ENCODE measurements at places on chromosomes 3 and 15.

GRCh38 chr15:34591306-34591705 is 7.9 kb upstream of the GOLGA8B start:
- no peak for DNase-seq

- no peak for DNase-seq
Measured at GRCh38 chr15:42348083-42348482, 11.2 kb upstream of the CAPN3 start.

- DNase-seq = no peak
Measured at GRCh38 chr3:32952369-32953077, 1.1 kb downstream of the CCR4 start.

GRCh38 chr3:193897288-193897687 is 238.7 kb upstream of the HES1 start:
- no peak for DNase-seq

GRCh38 chr3:13233487-13234485 is 160.6 kb upstream of the IQSEC1 start:
- no peak for DNase-seq

GRCh38 chr3:56951366-56951765 is 109.1 kb upstream of the SPATA12 start:
- DNase-seq = no peak

DNA sequence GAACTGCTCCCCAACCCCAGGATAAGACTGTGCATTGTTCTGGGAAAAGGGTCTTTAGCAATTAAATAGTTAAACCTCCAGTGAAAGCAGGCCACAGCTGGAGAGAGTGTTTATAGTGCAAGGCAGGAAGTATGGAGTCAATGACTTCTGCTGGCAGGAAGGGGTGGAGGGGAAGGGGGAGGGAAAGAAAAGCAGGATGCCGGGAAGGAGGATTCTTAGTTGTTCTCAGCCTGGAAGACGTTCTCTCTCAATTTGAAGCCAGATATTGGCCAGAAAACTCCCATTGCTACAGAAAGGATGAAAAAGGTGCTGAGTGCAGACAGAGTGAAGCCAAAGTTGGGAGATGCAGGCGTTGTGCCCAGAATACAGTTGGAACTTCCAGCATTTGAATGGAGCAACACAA is 35.7 kb upstream of the ACTL6A start:
- no peak for DNase-seq

DNA sequence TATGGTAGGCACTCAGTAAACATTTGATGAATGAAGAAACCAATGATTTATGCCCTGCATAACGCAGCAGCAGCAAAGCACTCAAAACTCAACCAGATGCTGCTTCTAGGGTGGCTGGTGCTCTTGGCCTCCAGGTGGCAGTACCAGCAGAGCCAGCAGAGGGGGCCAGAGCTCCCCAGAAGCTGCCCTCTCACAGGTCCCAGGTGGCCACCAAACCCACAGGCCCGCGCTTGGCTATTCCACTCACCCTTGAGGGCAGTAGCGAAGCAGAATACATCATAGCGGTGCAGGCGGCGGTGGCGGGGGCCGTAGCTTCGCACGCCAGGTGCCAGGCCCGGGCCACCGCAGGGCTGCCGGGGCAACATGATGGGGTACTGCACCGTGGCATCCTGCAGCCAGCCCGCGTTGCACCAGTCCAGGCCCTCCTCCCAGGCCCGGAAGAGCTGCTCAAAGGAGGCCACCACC is 16.6 kb downstream of the HAPLN3 start:
- no peak for DNase-seq

GRCh38 chr15:85667491-85668424 is 127.0 kb downstream of the KLHL25 start:
- peak; percentile 29 for DNase-seq

DNA sequence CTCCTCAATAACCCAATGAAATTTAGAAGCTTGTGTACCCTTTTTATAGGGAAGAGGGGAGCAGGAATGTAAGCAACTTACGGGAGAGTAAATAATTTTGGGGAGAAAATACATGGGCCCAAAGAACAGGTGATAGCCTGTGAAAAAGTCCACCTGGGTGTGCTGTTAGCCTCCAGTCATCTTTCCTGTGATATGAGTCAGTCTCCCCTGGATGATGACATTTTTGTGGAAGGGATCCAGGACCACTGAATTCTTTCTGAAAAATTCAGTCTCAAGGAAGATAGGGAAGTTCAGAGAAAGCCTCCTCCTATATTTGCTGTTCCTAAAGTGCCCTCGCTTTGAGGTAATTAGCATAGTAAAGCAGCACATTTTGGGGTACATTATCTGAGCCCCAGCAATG is 149.8 kb downstream of the SQOR start:
- no peak for DNase-seq

- no peak for DNase-seq
Measured at GRCh38 chr3:122394173-122394572, 10.2 kb downstream of the FAM162A start.

DNA sequence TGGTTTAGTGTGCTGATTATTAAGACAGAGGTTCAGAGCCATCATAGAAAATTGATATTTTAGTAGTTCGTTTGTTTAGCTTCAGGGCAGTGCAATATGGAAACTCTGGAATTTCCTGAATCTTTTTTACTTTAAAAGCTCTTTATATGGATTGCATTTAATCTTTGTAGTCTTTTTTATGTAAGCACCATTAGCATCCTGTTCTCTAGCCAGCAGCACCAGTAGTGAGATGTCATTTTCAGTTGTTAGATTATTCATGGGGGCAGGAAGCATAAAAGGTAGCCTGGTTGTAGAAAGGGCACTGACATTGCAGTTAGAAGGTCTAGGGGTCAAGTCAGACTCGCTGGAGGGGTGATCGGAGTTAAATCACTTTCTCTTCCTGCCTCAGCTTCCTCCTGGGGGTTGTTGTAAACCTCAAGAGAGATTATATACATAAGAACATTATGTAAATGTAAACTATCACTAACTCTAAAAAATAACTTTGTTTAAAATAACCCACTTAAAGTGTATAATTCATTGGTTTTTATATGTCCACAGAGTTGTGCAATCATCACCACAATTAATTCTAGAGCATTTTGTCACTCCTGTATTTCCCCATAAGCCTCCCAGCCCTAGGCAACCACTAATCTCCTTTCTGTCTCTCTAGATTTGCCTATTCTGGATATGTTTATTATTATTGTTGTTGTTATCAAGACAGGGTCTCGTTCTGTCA is 31.4 kb upstream of the ITPKA start:
- no peak for DNase-seq

DNA sequence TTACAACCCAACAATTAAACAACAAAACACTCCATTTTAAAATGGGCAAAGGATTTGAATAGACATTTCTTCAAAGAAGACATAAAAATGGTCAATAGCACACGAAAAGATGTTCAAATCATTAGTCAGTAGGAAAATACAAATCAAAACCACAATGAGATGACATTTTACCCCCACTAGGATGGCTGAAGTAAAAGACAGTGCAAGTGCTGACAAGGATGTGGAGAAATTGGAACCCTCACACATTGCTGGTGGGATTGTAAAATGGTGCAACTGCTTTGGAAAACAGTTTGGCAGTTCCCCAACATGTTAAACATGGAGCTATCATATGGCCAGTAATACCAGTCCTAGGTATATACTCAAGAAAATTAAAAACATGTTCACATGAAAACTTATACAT is 11.6 kb downstream of the GALNT15 start:
- no peak for DNase-seq

DNA sequence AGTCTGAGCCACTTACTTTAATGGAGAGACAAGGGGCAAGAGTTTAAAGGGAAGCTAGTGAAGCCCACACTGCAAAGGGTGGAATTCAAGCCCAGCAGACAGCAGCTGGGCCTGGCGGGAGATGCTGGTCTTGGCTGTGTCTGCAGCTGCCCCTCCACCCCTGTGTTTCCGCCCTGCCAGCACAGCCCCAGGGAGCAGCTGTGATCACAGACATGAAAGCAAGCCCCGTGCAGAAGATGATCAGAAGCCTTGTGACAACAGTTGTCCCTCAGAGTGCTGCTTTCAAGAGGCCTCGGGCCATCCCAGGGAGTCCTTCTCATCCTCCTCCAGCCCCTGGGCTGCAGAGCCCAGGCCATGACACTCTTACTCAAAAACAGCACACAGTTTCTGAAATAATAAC is 24.1 kb upstream of the SLC6A1 start:
- DNase-seq = no peak

- DNase-seq = no peak
Measured at GRCh38 chr3:194925614-194926013, 239.9 kb downstream of the FAM43A start.

DNA sequence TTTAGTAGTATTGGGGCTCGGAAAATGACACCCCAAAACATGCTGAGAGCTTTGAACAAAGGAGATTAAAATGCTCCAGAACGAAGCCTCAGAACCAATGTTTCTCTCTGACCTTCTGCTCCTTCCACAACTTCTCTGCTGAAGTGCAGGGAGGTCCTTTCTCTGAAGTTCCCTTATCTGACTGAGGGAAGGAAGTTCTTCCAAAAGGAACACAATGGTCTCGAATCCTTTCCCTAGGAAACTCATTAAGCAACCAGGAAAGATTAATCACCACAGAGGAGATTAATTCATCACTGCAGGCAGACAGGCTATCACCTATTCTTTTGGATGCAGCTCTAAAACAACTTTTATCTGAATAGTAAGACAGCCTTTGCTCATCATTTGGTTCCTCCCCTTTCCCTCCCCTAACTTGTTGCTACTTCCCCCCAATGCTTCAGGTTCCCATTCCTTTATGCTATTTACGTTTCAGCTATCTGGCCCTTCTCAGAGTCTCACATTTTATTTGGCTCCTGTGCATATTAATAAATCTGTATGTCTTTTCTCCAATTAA is 18.2 kb upstream of the WDR49 start:
- DNase-seq = no peak

DNA sequence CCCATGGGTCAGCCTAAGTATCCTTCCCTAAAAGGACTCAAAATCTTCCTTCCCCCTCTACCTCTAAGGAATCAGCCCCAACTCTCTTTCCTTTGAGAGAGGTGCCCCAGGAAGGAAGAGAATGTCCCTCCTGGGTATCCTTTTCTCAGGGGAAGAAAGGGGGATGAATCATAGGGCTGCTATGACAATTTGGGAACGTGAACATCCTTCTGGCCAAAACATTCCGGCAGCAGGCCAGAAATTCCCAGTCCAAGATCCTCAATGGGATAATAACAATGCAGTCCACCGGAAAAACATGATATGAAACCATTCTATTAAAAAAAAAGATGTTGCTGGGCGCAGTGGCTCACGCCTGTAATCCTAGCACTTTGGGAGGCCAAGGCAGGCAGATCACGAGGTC is 50.8 kb upstream of the CACNA2D3 start:
- DNase-seq = no peak

- DNase-seq = no peak
Measured at GRCh38 chr15:39397883-39398282, 183.0 kb upstream of the THBS1 start.

DNA sequence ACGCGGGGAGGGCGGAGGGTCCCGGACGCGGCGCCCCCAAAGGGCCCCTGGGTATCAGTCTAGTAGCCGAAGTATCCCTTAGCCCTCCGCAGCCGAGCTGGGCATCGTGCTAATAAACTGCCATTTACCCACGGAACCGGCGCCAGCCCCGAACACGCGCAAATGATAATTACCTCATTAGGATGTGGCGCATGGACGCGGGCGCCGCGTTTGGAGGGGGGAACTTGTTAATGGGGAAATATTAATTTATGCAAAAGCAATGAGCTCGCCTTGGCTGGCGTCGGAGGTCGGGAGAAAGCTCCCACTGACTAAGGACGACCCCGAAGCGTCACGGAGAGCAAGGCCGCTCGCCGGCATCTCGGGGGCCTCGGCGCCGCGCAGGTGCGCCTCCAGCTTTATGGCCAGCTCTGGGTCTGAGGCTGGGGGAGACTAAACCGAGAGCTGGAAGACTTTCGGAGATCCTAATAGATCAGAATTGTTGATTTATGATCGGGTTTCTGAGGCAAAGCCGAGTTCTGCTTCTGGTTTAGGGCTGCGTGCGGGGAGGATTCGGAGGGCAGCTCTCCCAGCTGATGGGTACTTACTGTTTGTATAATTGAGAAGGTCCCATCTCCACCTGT is 474 bp upstream of the FEZF2 start:
- DNase-seq = no peak

DNA sequence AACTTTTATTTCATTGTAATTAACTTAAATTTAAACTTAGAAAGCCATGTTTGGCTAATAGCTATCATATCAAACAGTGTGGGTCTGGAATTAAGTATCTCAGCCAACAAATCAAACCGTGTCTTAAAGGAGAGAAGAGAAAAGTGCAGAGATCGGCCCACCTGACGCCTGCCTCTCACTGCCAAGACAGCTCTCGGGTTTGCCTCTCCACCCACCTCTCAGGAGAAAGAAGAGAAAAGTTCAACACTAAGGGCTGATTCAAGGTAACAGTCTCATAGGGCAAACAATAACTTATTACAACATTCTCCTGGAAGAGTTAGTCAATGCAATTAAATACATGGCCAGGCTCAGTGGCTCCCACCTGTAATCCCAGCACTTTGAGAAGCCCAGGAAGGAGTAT is 64.8 kb upstream of the PRR20G start:
- DNase-seq = no peak

GRCh38 chr3:194861375-194861774 is 175.7 kb downstream of the FAM43A start:
- DNase-seq = no peak

DNA sequence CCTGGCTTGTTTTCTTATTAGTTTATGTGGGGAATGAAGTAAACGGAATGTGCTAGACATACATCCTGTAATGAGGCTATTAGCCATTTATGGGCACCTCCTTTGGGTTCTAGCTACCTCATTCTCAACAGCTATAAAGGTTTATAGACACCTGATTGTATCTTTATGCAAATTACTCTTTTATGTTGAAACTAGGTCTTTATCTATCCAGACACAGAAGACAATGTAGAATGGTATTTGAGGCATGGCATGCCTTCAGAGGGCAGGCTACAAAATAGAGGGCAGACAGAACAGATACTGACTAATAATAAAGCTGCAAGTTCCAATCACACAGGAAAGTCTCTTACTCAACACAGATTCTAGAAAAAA is 27.1 kb downstream of the TBC1D2B start:
- no peak for DNase-seq

DNA sequence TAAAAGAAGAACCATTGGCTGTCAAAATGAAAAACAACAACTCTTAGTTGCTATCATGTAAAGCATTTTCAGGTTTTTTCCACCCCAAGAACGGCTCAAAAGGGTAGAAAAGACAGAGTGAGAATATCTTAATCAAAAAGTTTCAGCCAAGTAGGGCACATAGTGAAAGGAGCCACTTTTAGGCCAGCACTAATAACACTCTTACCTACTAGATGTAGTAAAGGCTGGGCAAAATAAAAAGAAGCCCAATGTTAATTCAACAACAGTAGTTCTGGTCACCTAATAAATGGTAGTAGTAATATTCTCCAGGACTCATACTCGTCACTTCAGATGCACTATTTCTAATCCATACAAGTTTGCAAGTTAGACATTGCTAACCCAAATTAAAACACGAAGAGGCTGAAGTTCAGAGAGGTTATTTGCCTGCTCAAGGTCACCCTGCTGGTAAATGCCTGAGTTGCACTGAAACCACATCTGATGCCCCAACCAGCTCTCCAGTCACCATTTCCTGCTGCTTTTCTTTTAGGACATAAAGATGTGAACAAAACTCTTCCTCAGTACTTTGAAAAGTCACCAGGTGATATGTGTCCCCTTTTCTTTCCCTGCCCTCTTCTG is 7.5 kb downstream of the GOLIM4 start:
- no peak for DNase-seq

Data from stimulated activated CD4-positive, alpha-beta T cell treated with anti-CD3 and anti-CD28 coated beads, Interleukin-1b, Interleukin-23, amount 100 ng/mL, for 24 hours (primary cell).